T1000 (cell line): ENCODE measurements at places on chromosomes 6 and 20.

DNA sequence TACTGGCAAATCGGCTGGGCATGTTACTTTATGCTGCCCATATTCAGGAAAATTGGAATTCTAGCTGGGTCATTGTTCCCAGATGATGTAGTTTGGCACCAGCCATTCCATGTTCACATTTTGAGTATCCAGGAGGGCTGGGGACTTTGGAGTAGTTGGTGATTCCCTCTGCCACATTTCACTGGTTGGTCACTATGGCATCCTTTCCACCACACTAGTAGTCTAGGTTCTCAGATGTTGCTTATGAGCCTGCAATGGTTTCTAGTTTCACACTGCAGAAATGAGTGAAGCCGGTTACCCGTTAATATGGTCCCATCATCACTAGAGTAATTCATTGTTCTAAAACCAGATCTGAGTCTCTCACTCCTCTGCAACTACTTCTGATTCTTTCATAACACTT, 4.6 kb downstream of the PTPN1 start:
- no peak for DNase-seq

GRCh38 chr6:41027799-41028560, 11.0 kb downstream of the UNC5CL start:
- DNase-seq = peak; percentile 57

DNA sequence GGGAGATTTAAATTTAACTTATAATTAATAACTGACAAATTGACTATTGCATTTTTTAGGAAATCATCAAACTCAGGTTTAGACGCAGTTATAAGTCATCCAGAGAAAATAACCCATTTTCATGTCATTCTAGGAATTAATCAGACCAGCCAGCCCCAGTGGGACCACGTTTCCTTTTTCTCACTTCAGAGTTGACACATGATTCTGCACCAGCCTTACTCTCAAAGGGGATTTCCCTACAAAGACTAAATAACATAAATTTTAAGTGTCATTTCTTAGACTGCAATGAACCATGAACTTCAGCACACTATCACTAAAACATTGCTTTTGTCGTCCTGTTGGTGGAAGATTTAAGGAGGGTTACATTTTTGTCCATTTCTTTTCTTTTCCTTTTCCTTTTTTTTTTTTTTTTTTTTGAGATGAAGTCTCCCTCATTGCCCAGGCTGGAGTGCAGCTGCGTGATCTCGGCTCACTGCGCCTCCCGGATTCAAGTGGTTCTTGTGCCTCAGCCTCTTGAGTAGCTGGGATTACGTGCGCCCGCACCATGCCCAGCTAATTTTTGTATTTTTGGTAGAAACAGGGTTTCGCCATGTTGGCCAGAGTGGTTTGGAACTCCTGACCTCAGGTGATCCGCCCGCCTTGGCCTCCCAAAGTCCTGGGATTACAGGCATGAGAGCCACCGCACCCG, 3.6 kb downstream of the IPCEF1 start:
- DNase-seq = no peak

DNA sequence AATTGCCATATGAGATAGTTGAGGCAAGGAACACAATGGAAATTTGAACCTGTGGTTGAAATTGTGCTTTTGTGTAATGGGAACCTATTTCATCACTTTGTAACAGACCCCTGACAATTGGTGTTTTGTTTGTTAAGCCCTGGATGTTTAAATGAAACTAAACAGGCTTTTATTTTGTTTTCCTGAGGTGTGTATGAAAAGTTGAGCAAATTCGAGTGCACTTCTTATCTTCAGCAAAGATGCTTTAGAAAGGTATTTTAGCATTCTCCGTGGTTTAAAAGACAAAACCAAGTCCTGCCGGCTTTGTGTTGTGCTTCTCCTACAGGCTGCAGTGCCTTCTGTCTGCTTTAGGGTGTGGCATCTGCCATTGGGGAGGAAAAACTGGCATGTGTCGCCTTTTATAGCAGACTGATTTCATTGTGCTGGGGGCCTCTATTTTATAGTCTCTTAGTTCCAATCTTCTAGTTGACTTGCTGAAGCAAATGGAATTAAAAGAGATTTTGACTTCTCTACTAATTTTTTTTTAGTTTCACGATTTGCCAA, 2.2 kb upstream of the ARID1B start:
- no peak for DNase-seq

DNA sequence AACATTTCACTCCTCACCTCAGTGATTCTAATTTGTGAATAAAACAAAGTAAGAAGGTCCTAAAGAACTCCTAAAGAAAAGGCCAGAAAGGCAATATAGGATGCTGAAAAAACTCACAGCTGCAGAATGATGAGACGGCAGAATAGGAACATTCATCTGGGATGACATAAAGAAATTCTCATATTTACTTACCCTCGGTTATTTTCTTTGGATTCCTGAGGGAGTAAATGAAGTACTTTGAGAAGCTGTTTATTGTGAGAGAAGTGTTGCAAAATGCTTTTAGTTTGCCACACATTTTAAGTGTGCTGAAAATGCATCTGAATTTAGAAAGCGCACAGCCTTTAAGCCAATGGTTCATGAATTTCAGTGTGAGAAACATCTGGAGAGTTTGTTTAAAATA, 35.7 kb upstream of the RBL1 start:
- no peak for DNase-seq

- no peak for DNase-seq
Observed at GRCh38 chr20:9495701-9496100, 18.7 kb upstream of the LAMP5 start.

DNA sequence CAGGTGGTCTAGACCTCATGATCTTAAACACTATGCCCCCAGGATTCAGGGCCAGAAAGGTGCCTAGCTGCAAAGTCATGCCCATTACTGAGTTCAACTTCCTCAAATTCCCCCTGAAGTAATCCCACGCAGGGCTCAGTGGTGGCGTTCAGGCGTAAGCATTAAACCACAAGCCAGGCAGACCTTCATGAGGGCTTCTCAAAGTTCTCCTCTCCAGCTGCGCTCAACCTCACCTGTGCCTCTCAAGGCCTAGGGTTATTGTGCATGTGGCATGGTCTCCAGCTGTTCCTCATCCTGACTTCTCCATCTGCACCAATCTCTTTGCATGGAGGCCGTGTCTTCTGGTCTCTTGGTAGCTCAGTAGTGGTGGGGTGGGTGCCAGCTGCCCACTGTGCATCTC, 113.6 kb downstream of the TSHZ2 start:
- DNase-seq = no peak

GRCh38 chr6:137709424-137710236, 157.4 kb upstream of the TNFAIP3 start:
- DNase-seq = no peak

GRCh38 chr6:9484091-9484490, 930.8 kb downstream of the TFAP2A start:
- DNase-seq = no peak

GRCh38 chr20:5580940-5581708, 169.1 kb upstream of the SHLD1 start:
- no peak for DNase-seq
